ENCODE measurements at places on chromosomes 2 and 18.

DNA sequence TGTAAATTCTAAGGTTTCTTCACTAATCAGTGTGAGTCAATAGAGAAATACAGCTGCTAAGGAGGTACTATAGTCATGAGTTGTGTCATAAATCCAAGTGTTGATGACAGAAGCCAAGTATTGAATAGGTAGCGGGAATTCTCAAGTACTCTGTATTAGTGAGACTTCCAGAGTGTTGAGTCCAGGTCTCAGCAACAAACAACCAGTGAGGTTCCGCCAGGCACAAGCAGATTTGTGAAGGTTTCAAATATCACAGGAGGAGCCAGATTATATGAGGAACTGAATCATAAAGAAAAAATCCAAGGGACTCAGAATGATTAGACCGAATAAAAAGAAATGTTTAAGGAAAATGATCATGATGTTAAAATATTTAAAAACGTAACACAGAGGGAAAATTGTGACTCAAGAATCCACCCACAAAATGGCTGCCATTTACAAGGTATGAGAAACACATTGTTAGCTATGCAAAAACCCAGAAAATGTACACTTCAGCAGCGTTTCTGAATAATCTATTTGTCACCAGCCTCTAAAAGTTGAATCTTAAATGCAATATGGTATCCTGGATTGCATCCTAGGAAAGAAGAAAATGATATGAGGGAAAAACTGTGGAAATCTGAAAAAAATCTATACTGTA is 27.3 kb upstream of the EVA1A start:
- no peak for DNase-seq

GRCh38 chr2:236977852-236978398 is 107.8 kb upstream of the COPS8 start:
- DNase-seq: no peak

- no peak for DNase-seq
Measured at GRCh38 chr2:237449193-237449881, 35.4 kb upstream of the COL6A3 start.

DNA sequence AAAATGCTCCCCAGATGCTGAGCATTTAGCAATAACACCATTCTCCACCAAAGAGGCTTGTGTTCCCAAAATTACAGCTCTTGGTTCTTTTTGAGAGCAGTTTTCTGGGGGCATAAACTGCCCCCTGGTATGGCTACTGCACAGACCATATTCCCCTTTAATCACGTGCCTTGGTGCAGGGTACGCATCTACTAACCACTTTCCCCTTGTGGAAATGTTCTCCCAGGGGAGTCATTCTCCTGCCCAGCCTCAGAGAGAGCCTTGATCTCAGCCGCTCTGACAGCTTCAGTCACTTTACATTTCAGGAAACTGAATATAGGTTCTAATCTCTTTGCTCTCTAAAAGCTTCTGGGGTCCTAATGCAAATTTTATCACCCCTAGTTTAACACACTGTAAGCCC is 44.7 kb upstream of the EML6 start:
- no peak for DNase-seq
